ENCODE measurements at places on chromosomes 7 and 10.
A peak's percentile ranks its signal among the peaks of the same experiment; 100 is the strongest.

- no peak for DNase-seq
These were observed 140.1 kb upstream of the ADAM12 start for GRCh38 chr10:126528315-126528835.

- no peak for DNase-seq
These were observed 98.7 kb downstream of the TMEM26 start for GRCh38 chr10:61354401-61354975.

DNA sequence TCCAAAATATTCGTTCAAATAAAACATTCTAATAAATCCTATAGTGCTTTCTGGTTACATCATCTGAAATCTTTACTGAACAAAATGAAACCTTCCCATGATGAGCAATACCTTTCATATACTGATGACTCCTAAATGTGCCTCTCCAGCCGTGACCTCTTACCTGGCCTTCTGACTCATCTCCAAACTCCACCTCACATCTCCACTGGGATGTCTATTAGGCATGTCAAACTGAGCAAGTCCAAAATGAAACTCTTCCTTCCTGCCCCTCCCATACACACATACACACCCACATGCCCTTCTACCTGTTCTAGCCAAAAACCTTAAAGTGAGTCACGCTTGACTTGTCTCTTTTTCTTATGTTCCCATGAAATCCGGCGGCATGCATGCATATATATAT, 22.9 kb downstream of the GSAP start:
- peak; percentile 55 for DNase-seq

DNA sequence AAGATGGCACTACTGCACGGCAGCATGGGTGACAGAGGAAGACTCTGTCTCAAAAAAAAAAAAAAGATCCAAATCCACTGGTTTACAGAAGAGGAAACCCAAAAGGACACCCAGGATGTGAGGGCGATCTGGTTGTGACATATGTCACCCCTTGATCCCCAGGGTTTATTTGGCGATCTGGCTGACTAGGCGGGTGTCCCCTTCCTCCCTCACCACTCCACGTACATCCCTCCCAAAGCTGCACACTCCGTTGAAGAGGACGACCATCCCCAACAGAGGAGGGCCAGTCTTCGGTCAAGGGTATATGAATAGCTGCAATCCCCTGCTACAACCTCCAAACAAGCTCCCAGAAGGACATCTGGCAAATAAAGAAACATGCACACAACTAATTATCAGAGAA, 111.6 kb downstream of the HTR5A start:
- DNase-seq = no peak

- no peak for DNase-seq
These were observed 37.6 kb downstream of the PAPOLB start for GRCh38 chr7:4824120-4824775.

GRCh38 chr10:63525021-63525420, 3.8 kb downstream of the REEP3 start:
- DNase-seq = no peak

- no peak for DNase-seq
These were observed 2.1 kb upstream of the RAPGEF5 start for GRCh38 chr7:22358820-22359697.

DNA sequence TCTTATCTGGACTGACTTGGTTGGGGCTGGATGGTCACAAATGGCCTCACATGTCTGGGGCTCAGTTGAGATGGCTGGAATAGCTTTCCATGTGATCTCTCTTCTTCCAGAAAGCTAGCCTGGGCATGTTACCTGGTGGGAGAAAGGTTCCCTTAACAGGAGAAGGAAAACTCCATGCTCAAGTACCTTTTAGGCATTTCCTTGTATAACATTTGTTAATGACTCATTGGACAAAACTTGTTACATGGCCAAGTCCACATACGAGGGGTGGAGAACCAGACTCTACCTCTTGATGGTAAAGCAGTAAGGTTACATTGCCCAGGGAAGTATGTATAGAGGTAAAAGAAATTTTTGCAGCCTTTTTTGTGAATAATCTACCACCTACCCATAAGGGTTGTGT, 826.4 kb downstream of the LRMDA start:
- no peak for DNase-seq

GRCh38 chr7:34823650-34824258, 165.7 kb downstream of the NPSR1 start:
- peak; percentile 56 for DNase-seq

DNA sequence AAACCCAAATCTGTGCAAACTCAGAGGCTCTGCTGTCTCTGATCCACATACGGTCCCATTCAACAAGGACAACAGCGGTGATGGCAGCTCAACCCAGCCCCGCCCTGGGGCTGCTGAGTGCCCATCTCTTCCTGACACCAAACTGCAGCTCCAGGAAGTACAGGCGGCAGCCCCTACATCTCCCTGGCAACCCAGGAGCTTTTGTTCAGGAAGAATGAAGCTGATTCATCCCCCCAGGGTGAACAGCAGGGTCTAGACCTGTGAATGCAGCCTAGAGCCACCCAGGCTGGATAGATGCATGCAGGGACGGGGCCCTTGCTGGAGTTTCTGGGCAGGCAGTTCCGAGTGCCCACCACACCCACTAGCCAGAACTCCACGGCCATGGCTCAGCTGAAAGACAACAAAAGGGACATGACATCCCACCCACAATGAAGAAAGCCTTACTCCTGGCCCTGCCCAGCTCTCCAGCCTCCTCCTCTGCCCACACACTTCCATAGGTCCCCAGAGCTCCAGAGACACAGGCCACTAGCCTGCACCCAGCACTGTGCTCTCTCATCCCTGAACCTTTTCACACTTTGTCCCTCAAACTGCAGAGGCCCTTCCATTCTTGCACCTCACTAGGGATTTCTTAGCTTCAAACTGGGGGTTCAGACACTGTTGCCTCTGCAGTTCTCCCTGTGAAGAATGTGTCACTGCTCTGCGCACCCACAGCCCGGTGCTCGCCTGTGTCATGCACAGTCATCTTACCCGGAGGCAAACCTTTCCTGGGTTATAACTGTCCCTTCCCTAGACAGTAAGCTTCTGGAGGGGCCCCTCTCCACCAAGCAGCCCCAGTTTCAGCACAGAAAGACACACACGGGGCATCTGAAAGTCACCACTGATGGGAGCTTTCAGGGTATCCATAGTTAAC, 99.1 kb downstream of the GRID1 start:
- no peak for DNase-seq

DNA sequence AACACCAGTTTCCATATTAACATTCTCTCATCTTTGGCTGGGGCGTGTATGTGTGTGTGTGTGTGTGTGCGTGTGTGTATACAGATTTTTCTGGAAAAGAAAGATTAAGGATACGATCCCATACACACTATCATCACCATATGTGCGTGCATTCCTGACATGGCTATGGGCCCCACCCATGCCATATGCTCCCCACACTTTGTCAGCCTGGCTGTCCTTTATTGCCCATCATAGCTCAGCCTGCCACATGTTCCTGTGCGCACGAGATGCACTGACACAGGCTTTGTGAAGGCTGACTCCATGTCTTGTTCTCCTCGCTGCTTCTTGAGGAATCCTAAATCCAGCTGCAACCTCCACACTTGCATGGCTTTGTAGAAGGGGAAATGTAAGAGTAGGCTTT, 984.1 kb downstream of the LRMDA start:
- DNase-seq = no peak

DNA sequence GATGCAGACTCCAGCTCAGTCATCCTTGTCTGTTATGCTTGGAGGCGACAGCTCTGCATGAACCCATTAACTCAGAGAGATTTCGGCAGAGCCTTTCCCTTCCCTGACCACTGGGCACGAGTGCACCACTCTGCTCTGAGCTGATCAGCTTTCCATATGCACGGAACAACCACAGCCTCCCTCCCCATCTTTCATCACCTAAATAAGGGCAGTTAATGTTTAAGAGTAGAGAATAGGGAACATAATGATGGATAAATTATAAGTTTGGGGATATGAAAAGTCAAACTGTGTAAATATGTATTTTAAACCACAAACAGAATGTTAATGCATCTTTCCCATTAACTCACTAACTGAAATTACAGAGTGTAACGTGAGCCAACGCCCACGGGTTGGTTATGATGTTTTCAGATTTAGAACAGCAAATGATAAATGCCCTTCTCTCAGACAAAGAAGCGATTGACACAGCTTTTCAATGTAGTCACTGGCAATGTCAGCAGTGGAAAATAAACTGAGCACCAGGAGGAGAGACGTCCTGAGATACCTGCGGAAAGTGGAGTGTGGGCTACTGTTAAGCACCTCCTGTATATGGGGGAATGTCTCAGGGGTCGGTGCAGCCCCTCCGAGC, 658.2 kb downstream of the LRMDA start:
- no peak for DNase-seq

- no peak for DNase-seq
These were observed 11.4 kb downstream of the KDM7A start for GRCh38 chr7:140165422-140165821.

DNA sequence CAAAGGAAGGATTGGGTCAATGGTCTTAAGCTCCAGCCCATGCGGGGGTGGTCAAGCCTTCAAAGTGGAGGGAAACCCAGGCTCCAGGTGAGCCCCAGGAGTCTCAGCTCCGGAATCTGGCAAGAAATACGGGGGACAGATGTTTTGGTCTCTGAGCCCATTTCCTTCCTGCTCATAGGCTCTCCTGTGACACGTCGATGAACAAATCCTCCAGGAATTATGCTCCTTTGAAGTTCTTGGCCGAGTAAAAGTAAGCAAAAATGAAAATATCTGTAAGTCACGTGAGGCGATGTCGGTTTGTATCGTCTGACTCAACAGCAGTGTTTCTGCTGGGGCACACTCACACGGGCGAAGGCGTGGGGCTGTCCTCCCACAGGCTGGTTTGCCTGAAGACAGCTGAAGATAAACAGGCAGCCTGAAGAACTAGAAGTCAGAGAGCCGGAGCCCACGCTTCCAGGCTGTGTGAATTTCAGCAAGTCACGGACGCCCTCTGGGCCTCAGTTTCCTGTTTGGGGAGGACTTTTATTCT, 52.6 kb upstream of the SMNDC1 start:
- peak; percentile 84 for DNase-seq

DNA sequence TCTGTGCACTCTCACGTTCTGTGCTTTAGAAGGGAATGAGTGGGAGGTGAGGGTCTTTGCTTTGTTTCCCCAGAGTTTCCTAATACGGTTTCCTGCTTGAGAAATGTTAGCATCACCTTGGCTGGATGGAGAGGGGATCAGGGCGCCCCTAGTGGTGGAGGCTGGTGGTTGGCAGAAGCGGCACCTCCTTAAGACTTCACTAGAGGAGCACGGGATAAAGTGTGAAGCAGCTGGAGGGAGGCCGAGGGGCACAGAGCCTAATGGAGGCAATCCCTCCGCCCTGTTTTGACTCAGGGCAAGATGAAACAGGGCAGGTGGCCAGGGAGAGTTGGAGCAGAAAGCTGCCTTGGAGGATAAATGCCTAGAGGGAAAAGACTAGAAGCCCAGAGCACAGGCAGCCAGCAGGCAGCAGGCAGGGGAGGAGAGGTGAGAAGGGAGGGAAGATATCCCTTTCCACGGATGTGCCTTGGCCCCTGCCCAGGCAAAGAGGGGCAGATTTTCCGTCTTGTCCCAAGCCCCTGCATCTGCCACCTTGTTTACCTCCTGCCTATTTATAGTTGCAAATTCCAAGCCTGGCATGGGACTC, 56.0 kb upstream of the BTRC start:
- peak; percentile 78 for DNase-seq

GRCh38 chr10:100670828-100671479, 74.4 kb upstream of the PAX2 start:
- DNase-seq = peak; percentile 71

DNA sequence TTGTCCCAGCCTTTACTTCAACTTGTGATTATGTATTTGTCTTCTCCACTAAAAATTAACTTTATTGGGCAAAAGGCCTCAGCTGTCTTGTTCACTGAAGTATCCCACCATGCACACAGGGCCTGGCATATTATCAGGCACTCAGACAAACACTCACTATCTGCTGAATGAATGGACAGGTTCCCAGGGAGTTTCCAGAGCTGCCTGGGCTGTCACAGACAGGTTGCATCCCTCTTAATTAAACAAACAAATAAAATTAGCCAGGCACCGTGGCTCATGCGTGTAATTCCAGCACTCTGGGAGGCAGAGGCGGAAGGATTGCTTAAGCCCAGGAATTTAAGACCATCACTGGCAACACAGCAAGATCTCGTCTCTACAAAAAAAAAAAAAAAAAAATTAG, 1.5 kb upstream of the TSPAN14 start:
- no peak for DNase-seq

DNA sequence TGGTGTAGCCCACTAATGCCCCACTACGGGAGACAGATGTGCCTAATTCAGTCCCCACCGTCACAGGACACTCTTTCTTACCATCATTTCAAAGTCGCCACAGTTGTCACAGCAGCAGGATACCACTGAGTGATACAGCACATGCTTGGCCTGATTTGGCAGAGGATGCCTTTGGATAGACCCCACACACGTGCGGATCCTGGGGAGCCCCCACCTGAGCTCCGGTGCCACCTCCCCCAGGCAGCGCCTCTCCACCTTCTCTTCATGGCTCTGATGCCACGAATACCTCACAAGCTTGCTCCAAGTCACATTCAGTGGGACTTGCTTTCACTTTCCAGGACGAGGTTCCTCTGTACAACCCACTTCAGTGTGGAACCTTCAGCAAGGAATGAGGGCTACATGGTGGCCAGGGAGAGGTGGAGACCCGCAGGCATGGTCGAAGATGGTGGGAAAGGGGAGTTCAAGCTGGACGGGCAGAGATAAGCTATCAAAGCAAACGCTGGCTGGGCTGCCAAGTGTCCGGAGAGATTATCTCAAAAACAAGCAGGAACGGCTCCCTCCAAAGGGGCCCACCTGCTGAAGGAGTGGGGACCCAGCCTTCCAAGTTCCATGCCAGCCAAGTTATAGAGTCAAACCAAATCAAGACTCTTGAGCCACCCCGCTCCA, 107.4 kb downstream of the ZRANB1 start:
- DNase-seq = no peak

- DNase-seq = no peak
These were observed 498.9 kb upstream of the MGMT start for GRCh38 chr10:128967980-128968756.

- DNase-seq = no peak
These were observed 8.7 kb upstream of the PYROXD2 start for GRCh38 chr10:98423691-98424120.

- no peak for DNase-seq
These were observed 20.2 kb upstream of the TMEM72 start for GRCh38 chr10:44890696-44891563.

DNA sequence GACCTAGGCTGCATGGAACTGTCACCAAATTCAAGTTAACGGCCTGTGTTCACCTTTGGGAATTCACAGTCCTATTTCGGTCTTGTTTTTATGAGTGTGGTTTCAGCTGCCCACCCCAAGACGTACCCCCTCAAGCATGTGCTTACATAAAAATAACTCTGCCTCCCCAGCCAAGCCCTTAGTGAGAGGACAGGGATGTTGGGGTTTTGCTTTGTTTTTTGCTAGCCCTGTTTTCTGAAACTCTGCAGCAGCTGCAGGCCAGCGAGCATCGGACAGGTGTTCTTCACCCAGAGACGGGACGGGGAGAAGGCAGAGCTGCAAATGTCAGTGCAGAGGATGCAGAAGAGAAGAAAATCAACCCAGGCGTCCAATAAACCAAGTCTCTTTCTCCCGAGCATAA, 13.5 kb downstream of the CHST15 start:
- DNase-seq = no peak

GRCh38 chr10:13862546-13863233, 275.9 kb downstream of the PRPF18 start:
- DNase-seq = no peak
